Pons (tissue), 1 donor: ENCODE measurements at places on chromosomes 7 and 10.

GRCh38 chr10:71966046-71967004 lies 2.1 kb downstream of the CHST3 start:
- peak; percentile 33 for DNase-seq

- DNase-seq = no peak
These were observed 960.3 kb upstream of the LRRN3 start for GRCh38 chr7:110130669-110131068.

DNA sequence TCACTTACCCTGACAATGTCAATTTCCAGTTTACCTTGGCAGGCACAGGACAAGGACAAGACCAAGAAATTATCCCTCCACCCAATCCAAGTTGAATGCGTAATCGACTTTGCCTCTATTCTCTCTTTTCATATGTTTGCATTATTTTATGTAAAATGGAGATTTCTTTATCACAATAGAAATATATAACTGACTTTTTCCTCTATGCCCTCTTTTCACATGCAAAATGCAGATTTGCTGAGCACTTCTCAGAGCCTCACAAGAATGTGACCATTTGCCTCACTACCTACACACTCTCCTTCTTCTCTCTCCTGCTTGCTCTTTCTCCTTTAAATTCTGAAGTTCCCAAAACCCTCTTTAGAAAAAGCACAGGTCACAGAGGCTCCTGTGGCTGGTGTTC lies 15.1 kb downstream of the CYP3A43 start:
- DNase-seq = no peak

DNA sequence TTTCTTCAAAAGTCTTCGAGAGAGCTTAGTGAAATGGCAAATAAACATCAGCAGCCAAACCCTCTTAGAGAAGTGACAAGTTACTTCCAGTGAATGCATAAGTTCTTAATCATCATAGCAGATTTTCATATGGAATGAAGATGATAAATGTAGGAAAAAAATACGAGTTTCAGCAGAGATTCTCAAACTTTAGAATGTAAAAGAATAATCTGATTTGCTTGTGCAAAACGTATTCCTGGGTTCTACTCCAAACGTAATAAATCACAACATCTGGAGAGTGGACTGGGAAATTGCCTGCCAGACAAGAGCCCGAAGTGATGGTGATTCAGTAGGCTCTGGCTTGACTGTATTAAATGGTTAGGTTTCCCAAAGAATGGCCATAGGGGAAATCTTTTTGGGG lies 62.2 kb downstream of the AKR1E2 start:
- DNase-seq = no peak

DNA sequence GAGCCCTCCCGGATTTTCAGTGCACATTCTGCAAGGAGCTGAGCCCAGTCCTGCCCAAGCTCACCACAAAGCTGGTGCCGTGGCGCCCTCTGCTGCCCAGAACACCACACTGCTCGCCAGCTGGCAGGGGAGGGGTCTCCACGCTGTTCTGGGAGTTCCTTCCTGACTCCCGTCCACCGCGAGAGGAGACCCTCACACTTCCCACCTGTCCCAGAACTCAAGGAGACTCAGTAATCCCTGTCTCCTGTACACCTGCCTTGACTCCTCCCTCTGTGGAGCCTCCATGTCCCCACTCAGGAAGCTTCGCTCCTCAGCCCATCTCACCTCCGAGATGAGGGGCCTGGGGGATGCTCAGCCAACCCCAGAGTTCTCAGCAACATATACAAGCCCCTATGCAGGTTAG lies 11.3 kb downstream of the C10orf105 start:
- DNase-seq = peak; percentile 37

- no peak for DNase-seq
These were observed 100.6 kb downstream of the LYZL1 start for GRCh38 chr10:29389493-29389892.

DNA sequence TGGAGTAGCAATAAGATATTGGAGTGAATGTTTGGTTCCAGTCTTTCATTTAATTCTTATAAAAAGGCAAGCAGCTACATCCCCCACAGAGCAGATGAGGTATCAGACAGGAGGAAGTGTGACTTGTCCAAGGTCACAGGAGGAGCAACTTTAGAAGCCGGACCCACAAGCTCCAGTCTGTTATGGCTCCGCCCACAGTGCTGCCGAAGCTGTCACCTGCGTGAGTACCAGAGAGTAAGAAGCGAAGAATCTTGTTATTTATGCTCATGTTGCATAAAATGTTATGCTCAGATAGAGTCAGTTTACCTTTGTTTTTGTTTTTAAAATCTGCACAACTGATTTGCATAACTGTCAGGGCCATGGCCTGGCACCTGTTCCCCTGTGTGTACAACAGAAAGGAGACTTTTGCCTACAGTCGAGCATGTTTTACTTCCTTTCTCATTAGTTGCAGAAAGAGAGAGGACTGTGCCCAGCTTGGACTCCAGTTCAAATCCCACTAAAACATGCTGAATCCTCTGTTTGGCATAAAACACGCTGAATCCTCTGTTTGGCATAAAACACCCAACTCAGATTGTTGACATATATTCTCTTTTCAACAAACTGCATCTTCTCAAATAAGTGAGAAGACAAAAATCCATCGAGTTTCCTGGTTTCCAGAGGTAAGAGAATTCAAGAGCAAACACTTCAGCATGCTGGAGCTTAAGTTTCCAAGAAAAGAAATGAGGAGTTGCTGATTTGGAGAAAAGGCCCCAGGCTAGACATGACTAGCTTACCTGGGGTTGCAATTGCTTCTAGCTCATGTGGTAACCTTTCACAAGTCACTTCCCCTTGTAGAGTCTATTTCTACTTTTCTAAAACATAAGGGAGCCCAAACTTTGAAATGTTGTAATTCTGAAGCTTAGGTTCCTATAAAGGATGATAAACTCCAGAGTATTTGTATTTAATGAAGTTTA lies 409.8 kb upstream of the ZMIZ1 start:
- DNase-seq = no peak

DNA sequence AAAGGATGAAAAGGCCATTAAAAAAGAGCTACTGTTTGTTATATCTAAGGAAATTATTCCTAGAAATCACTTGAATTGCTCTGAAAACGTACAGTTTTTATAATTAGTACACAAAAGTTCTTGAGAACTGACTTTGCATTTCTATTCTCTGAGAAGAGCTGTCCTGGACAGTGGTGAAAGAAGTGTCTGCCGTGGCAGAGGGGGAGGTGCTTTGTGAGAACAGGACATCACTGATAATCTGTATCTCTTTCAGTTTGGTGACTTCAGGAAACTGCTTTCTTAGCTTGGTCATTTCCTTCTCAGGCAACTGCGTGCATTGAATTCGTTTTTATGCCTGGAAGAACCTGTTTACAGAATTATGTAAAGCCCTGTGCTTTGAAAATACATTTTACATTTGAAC lies 52.1 kb downstream of the POLL start:
- no peak for DNase-seq
